ENCODE measurements at places on chromosomes 2 and 18. TPM values are rescaled to one million over a fixed set of nuclear protein-coding genes. Genes with fewer than 3 reads are reported as not detected.

GRCh38 chr2:98804265-98804650 lies 73.3 kb upstream of the MGAT4A start:
- no peak for DNase-seq

DNA sequence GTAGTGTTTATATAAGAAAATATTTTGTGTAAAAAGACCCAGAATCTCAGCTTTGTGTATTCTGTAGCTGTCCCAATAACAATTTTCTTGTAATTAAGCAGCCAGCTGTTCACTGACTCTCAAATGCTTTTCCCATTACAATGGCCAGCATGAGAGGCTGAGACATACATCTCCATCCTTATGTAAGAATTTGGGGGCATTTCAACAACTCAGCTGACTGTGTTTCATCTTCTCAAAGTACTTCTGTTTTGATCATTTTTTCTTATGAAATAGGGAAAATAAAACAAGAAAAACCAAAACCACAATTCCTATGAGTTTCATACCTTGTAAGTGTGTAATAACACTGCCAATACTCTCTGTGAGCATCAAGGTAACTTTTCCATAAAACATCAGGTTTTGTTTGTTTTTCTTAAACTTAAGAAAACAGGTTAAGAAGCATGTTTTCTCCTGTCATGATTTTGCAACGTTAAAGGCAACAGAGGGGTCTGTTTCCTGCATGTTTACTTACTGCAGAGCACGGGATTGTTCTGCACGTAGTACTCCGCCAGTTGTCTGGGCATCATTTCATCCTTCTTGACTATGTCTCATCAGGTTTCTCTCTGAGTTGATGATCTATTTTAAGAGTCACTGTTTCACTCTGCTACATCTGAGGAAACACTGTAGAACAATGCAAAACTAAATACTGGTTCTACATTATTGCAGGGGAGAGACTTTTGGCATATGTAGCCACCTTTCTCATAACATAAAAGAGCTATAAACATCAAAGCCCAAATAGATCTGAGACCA lies 62.9 kb upstream of the CYRIA start:
- DNase-seq = no peak

- DNase-seq = peak; percentile 82
Measured at GRCh38 chr2:20645301-20645701, 5.6 kb downstream of the HS1BP3 start.

- DNase-seq = no peak
Measured at GRCh38 chr2:10992023-10992791, 80.5 kb downstream of the KCNF1 start.

GRCh38 chr18:9418047-9418690 lies 57.1 kb upstream of the RALBP1 start:
- DNase-seq = no peak

DNA sequence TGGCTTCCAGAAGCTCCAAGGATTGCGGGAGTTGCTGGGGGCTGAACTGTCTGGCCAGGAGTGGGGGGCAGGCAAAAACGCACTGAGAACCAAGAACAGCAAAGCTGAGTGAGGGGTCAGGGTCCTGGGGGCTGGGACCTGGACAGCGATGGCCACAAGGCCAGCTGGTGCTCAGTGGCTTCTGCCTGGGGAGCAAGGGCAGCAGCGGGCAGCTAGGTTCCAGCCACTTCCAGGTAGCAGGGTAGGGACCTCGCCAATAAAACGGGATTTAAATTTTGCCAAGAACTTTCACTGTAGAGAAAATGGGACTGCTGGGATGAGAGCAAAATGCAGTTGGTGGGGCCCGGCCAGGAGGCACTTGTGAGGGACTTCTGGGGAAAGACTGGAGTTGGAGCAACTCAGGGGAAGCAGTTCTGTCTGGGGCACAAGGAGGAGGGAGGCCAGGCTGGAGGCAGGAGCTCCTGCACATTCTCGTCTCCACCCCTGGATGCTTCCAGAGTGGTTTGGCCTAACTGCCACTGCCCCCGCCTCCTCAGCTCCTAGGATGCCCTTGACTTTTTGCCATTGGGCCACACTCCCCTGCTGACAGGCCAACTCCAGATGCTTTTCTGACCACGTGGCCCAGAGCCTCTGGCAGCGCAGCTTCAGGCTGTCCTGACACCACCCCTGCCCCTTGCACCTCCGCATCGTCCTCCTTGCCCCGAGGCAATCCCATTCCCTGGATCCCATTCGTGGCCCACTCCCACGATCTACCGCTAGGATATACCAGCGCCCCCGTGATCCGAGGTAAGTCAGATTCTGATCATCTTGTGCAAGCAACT lies 5.5 kb upstream of the CCDC74A start:
- no peak for DNase-seq

DNA sequence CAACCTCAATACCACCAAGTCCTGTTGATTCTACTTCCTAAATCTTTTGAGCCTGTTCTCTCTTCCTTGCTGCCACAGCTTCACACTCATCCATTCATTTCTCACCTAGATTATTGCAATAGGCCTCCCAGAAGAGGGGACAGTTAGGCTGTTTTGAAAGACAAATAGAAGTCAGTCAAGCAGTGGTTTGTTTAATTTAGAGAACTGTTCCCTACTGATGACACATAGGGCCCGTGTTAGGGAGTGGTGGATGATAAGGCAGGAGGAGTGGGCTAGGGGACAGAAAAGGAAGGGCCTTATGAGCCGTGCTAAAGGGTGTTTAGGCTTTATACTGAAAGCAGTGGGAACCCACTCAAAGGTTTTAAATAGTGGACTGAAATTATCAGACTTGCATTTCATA lies 59.6 kb upstream of the ZFP36L2 start:
- DNase-seq = no peak

DNA sequence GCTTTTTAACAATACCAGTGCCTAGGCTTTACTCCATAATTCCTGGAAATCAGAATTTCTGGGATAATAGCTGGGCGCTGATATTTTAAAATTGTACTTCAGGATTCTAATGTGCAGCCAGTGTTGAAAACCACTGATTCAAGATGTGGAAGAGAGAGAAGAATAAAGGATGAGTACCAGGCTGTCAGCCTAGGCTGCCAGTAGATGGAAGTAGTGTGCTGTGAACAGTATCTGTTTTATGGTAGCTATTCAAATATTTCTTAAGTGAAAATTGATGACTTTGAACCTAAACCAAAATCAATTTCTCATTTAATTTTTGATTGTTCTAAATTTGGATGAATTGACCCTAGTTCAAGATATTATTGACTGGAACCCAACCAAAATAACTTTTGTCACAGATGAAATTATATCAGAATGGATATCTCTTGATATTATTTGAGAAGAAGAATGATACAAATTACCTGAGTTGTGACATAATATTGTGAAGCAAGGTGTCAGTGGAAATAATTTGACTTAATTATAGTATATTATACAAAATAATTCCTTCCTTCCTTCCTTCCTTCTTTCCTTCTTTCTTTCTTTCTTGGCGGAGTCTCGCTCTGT lies 88.0 kb downstream of the COMMD1 start:
- DNase-seq = no peak

GRCh38 chr18:2237706-2238105 lies 333.6 kb downstream of the METTL4 start:
- no peak for DNase-seq

DNA sequence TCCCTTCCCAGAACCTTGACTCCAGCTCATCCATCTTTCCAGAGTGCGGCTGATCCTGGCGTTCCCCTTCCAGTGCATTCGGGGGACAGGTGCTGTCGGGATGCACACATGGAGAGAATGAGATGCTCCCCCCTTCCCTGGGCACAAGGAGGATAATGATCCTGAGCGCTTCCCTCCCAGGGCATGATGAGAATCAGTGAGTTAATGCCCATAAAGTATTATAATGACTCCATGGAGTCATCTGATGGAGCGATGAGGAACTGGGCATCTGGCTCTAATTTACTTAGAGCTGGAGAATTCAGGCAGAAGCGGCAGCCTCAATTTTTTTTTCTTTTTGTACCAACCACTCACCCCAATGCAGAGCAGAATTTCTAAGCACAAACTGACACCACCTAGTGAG lies 79.6 kb upstream of the SKOR2 start:
- DNase-seq = no peak

DNA sequence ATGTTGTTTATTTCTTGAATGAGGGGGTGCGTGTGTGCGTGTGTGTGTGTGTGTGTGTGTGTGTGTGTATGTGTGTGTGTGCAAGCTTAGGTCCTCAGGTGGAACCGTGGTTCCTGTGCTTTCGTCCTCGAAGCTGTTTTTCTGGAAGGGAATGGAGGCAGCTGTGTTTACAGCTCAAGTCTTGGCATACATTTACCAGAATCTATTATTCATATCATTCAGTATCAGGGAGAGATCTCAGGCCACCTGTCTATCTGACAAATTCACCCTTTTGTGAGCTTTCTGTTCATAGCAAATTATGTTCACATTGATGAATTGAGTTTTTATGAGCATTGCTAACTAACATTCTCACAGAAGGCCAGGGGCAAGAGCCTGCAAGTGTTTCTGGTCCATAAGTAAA lies 550.4 kb downstream of the ARHGAP15 start:
- no peak for DNase-seq

DNA sequence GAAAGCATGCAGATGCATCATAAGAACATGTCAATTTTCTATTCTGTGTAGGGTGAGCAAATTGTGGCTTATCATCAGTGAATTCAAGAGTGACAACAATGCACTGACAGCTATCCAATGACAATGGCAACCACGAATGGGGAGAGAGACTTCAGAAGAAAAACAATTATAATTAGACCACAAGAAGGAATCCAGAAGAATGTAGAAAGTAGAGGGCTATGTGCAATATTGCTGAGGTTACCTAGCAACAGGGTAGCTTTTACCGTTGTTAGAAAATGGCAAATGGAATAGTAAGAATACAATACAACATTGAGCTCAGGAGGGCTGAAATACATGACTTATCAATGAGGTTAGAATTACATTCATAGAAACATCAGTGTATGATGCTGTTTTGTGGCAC lies 71.1 kb upstream of the SESTD1 start:
- no peak for DNase-seq

DNA sequence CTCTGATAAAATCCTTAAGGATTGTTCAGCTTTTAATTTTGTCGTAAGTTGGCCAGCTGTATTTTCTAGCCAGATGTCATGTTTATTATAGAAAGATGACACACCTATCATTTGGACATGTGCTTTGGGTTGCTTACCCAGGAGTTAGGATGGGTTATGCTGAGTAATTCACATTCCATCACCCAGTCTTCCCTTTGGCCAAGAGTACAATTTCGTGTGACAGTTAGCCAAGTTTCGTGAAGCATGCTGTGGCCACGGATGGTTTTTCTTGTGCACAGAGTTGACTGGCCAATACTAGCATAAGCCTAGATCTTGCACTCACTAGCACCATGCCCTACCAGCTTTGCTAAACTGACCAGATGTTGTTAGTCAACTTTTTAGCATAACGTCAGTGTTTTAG lies 5.8 kb downstream of the MAPRE3 start:
- no peak for DNase-seq

- DNase-seq = no peak
Measured at GRCh38 chr2:133791191-133791590, 222.9 kb upstream of the NCKAP5 start.

- DNase-seq = no peak
Measured at GRCh38 chr2:208556983-208557484, 150.4 kb downstream of the PTH2R start.

DNA sequence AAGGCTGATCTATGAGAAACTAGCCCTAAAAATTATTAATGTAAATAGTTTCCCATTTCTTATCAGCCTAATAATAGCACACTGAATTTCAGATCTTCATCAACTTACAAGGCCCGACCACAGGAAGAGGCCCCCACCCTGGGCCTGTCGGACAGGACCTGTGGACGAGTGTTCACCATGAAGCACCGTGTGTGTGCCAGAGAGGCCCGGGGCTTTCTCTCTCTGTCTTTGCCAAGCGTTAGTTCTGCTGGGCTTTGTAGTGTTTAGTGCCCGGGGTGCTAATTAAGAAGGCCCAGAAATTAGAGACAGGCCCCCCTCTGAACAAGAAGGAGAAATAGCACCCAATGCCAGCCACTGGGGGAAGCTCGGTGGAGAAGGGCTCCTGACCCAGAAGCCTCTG lies 265.7 kb downstream of the TWIST2 start:
- DNase-seq = no peak

- no peak for DNase-seq
Measured at GRCh38 chr2:5464657-5465056, 227.5 kb upstream of the SOX11 start.

DNA sequence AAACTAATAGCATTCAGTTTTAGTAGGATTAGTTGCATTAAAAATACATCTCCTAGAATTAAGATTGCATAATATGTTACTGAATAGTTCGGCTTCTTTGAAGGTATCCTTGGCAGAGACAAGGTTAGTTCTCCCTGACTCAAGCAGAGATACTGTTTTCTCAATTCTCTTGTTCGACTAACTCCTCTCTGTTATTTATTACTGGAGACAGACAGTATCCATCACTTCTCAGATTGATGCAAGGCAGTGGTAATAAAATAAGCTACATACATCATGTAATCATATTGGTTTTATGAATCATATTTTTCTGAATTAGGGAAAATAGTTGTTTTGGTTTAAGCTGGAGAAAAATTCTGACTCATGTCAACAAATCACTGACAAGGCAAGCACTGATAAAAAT lies 134.8 kb downstream of the SLC8A1 start:
- no peak for DNase-seq

DNA sequence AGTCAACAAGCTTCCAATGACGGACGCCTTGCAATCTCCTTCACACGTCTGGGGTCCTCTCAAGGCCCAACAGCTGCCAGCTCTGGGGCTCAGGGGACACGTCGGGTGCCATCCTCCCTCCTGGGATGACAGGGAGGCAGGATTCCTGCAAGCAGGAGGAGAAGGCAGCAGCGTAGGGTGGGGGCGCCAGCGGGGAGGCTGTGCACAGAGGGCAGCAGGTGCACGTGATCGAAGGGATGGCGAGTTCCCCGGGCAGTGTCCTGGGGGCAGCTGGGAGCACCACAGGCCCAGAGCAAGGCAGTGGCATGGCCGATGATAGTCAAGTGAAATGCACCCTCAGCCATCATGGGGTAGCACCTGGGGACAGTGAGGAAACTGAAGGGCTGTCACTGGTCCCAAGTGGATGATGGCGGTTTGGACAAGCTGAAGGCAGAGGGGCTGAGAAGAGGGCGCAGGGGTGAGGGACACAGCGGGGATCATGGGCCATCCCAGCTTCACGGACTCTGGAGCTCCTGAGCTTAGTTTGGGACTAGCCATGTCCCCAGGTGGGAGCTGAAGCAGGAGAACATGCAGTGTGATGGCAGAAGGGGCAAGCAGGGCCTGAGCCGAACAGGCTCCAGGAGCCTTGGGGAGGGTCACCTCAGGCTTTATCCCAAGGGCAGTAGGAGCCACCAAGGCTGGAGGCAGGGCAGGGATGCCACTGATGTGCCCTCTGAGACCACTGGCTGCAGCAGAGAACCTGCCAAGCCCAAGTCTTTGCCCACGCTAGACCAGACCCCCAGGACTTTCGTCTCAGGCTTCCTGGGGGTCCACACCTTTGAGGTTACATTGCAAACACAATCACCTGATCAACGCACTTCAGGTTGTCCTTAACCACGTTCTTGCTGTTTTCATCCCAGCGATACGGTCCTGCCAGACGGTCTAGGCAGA lies 16.3 kb upstream of the SNED1 start:
- peak; percentile 93 for DNase-seq

The SLC9A4 gene
- total RNA-seq = not detected

The FKBP1B gene
- 16.2 TPM for total RNA-seq

The ANKRD44 gene
- total RNA-seq = 21.4 TPM

The KLHL41 gene
- 1.4 TPM for total RNA-seq

The SERPINB11 gene
- total RNA-seq = not detected
